ENCODE measurements at places on chromosomes 16 and 17.

GRCh38 chr16:88634994-88635670 is 3.2 kb upstream of the IL17C start:
- no peak for DNase-seq

DNA sequence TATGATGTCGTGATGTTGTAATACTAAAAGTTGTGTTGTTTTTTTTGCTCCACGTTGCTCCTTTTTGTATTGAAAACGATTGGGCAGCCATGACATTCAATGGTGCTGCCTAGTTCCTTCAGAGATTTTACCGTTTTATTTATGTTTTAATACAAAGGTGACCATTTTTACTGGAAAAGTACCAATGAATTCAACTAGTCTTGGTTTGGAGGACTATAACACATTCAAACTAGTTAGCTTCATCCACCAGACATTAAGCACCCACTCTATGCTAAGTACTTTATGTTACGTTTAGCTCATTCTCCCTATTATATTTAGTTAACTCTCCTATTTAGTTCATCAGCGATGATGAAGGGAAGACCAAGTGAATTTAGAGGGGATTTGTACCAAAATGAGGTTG is 116.6 kb upstream of the TBX2 start:
- no peak for DNase-seq

DNA sequence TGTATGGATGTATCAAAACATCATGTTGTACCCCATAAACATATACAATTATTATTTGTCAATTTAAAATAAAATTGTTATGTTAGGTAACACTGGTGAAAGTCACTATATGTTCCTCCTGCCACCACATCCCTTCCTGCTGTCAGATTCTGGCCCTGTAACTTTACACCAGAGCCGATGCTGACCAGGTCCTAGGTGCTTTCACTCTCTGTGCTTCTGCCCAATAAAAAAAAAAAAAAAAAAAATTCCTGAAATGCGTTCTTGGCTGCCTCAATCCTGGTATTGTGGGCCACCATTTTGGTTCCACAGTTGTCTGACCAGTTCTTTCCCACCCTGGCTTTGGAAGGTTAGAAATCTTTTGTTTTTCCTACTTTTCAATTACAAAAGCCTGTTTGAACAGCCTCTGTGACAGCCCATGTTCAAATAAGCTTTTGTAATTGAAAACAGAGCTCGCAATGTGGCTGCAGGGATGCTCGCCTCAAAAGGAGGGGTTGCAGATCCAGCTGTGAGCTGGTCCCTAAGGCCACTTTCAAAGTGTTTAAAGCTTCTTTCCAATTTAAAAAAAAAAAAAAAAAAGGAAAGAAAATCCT is 831.0 kb upstream of the EEF2KMT start:
- DNase-seq, result no peak

GRCh38 chr16:83455716-83456115 is 352.1 kb upstream of the HSBP1 start:
- no peak for DNase-seq

DNA sequence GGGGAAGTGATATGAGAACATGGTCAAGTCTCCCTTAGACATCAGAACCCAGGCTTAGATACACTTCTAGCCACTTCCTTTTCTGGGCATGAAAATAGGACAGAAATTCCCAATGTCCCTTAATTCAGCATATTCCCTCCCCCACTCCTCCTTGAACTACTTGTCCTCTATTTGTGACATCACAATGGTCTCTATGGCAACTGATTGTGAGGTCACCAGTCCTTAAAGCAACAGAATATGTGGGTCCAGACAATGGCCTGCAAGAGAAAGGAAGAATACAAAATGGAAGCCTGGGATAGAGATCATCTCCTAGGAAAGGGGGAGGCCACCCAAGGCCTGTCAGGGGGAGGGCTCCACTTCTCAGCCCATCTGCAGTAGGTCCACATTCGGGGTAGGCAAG is 6.7 kb upstream of the SEZ6 start:
- no peak for DNase-seq

- DNase-seq, result no peak
Observed at GRCh38 chr16:74792225-74792624, 17.6 kb upstream of the FA2H start.

DNA sequence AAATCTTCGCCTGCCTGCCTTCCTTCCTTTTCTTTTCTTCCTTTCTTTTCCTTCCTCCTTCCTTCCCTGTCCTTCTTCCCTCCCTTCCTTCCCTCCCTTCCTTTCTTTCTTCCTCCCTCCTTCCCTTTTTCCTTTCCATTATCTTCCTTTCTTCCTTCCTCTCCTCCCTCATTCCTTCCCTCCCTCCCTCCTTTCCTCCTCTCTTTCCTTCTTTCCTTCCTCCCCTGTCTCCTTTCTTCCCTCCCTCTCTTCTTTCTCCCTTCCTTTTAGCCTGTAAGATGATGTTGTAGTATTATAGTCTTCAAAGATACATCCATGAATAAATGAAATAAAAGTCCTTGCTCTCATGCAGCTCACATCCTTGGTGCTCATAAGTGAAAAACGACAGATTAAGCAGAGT is 539.3 kb downstream of the RBFOX1 start:
- DNase-seq, result no peak

- DNase-seq, result no peak
Observed at GRCh38 chr17:48636177-48637018, 10.2 kb upstream of the HOXB9 start.

GRCh38 chr16:89174055-89174827 is 2.7 kb downstream of the CDH15 start:
- DNase-seq, result no peak

- no peak for DNase-seq
Observed at GRCh38 chr16:15954814-15955151, 5.4 kb downstream of the ABCC1 start.
